NCI-H524 (cell line): ENCODE measurements at places on chromosomes 7 and 10.

GRCh38 chr7:2245883-2246675 lies 4.1 kb downstream of the NUDT1 start:
- peak; percentile 6 for DNase-seq

DNA sequence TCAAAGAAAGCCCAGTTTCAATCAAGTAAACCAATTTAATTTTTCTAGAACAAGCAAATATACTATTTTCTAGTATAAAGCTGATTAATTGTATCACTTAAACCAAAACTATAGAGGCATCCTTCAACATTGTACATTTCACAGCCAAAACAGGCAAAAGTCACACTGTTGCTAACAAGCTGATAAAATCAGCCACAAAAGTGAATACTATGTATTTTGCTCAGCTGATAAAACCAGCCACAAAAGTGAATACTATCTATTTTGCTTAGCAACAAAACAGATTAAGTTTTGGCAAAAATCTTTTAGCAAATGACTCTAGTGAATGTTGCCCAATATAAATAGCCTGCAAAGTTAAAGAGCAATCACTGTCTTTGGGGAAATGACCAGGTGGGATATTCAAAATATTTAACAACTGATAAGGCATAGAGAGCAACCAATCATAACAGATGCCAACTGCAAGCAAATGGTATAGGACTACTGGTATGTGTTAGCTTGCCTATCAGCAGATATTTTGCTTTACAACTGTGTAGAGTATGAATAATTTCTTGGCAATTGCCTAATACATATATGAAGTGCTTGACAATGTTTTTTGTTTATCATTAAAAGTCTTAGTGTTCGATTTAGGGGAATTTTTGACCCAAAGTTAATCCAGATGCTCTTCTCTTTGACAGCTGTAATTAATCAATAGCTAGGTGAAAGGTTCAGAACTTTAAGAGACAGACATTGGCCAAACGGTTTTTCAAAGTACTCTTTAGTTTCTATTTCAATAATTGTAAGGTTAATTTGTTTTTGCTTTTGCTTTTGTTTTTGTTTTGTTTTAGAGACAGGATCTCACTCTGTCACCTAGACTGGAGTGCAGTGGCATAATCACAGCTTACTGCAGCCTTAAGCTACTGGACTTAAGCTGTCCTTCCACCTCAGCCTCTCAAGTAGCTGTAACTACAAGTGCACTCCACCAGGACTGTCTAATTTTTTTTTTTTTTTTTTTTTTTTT lies 44.4 kb upstream of the SP4 start:
- DNase-seq, result no peak

DNA sequence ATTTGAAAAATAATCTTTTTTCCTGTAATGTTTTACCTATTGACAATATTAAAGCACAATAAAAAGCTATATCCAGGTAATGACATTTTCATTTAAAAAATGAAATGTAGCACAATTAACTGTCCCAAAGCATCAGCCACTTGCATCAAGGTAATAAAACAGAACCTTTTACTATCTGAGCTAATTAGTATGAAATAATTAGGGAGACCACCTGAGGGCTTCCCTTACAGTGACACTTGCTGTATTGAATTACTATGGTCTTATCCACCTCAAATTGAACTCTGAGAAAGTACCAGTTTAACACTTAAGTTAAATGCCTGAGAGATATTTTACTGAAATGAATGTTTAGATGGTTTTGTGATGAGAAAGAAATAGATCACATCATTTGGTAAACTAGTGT lies 119.4 kb upstream of the DKK1 start:
- no peak for DNase-seq

GRCh38 chr7:14501436-14501835 lies 401.1 kb downstream of the DGKB start:
- DNase-seq, result no peak

DNA sequence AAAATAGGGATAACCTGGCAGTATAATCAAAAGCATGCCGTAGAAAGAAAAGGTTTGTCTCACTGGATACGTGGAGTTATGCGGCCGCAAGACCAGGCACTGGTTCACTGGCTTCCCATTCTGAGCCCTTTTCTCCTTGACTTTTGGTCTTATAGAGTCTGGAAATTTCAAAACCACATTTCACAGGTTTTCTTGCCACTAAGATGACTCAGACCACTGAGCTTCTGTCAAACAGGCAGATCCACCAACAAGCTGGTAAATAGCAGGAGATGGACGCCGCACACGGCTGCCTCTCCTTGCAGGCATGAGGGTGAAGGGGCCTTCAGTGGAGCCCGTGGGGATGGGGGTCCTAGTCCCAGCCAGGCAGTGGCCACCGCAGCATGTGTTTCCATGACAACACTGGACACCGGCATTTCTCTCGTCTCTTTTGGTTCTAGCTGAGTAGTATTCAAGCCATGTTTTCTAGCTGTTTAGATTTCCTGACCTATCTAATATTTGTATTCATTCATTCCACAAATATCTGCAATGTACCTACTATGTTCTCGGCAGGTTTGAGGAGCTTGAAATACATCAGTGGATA lies 55.5 kb downstream of the KLF6 start:
- no peak for DNase-seq

GRCh38 chr10:79202188-79203013 lies 133.6 kb downstream of the ZMIZ1 start:
- peak; percentile 28 for DNase-seq

GRCh38 chr7:6438427-6438826 lies 9.3 kb downstream of the DAGLB start:
- DNase-seq, result no peak

DNA sequence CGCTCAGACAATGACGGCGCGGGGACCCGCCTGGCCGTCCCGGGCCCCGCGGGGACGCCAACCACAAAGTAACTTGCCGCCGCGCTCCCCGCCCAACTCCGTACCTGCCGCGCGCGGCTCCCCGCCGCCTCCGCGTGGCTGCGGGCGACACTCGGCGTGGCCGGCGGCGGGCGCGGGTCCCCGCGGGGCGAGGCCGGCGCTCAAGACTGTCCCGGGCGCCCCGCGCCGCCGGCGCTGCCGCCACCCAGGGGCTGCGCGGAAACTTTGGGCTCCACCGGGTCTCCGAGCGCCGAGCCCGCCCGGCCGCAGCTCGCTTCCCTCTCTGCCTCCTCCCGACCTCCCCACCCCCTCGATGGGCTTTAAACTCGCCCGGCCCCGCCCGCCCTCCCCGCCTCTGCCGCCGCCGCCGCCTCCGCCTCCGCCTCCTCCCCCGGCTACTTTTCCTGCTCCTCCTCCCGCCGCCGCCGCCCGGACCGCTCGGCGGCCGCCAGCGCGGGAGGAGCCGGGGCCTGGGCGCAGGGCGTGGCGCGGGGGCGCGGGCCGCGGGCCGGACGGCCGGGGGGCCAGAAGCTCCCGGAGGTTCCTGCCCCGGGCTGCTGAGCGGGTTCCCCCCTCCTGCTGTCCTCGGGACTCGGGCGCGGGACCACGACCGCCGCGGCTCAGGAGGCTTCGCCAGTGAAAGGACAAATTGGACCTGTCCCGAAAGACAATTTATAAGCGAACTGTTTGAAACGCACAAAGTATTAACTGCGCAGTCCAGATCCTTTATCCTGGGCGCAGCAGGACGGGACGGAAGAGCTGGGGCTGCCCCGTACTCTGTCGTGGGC lies 10.6 kb upstream of the GRB10 start:
- peak; percentile 22 for DNase-seq

DNA sequence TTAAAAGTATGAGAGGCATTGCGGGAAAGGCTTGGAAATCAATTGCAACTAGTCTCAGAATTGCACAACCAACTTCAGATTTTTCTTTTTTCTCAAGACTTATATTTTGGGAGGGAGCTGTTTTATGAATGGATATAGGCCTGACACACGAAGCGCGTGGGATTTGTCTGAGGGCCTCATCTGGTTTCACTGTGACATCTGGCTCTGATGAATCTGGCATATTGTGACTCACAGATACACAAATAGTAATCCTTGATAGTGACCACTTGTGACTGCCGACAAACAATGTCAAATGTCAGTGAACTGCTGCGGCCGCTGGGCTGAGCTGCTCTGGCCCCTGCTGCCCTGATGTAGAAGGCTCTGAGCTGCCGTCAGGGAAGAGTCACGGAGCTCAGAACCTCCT lies 655.1 kb downstream of the INHBA start:
- DNase-seq, result peak; percentile 62

DNA sequence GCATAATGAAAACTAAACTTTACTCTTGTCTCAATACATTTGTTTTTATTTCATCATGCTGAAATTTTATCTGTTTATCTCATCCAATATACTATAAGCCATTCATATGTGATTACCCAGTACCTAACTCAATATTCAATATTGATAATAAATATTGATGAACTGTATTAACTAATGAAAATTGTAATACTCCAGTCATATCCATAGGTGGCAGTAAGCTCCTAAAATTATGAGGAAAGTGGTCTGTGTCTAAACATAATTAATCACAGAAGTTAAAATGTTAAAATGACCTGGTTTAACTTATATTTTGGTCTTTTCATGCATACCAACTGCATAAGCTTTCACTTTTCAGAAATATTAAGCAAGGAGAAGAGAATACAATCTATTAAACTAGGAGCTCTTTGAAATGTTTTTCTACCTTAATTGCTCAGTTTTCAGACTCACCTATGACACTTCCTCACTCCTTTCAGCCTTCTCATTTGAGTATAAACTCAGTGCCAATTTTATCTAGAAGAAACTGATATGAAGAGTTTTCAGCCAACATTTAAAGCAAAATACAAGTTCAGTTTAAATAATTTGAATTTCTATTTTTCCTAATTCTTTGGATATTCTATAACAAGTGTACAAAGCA lies 30.5 kb upstream of the VWDE start:
- DNase-seq, result no peak

- DNase-seq, result peak; percentile 8
Measured at GRCh38 chr10:88318803-88319202, 264.3 kb downstream of the RNLS start.

DNA sequence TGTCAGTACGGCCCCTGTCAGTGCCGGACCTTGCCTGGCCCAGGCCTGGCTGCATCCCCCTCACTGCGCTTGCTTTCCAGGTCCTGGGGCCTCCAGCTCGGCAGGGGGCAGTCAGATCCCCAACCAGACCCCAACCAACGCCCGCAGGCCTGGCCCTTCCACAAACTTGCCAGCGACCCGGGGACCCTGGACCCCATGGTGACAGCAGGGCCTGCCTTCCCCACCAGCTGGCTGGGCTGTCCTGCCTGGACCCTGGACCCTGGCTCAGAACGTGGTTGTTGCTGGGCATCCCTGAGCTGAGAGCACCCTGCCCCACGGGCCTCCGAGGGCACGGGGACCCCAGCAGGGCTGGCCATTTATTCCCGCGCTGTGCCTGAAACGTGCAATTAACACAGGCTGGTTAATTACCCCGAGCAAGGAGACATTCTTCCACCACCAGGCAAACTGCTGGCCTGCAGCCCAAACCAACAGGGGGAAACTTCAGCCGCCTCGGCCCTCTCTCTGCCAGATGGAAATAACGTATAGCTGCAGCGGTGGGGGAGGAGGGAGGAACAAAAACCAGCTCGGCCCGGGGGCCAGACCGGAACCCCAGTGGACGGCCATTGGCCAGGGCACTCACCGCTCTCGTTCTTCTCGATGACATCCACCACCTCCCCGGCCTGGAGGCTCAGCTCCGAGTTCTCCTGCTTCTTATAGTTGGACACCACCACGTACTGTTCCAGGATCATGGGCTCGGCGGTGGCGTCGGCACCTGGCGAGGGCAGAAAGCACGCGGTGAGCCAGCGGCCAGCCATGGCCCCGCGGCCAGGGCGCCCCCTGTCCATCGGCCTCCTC lies 167.1 kb downstream of the NEURL1 start:
- DNase-seq, result no peak

DNA sequence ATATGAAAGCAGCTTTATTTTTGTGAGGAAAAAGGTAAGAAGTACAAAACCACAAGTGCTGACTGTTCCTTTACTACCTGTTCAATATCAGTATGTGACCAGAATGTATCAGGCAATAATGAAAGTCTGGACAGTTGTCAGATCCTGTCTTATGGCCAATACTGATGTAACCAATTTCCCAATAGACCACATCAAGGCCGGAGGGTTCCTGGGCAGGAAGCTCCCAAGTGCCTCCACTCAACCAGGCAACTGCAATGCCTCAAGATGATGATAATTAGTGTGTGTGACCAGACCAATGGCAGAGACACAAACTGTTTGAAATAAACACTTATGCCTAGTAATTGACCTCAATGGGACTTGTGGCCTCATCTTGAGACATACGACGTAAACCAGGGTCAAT lies 149.4 kb upstream of the ASAH2 start:
- no peak for DNase-seq

DNA sequence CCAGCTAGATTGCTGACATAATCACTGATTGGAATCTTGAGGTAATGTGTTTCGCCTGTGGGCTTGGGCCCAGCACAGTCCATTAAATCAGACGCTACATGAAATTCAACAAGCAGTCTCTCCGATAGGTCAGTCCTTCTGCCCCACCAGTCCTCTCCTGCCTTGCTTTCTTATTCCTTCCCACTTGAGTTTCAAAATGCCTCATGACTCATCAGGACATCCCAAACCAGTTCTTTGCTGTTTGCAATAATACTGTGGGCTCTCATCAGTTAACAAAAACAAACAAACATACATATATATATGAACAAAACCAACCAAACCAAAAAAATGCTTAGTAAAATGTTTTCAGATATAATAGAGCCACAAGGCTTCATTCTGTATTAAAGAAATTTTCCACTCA lies 599.0 kb downstream of the SORCS1 start:
- DNase-seq, result no peak

DNA sequence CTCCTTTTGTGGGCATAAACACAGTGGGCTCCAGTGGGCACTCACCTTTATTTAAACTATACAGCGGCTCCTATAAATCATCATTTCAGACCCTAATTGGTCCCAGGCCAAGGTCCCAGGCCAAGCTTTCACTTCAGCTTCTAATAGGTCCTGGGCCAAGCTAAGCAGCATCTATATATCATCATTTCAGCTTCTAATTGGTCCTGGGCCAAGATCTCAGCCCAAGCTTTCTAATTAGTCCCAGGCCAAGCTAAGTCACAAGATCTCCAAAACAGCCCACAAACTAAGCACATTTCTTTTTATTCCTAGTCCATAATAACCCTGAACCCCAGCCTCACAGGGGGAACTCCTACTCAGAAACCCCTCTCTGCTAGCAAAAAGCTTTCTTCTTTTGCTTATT lies 47.1 kb downstream of the ZNF680 start:
- no peak for DNase-seq

- DNase-seq, result no peak
Measured at GRCh38 chr7:107450970-107451369, 18.9 kb upstream of the GPR22 start.

- peak; percentile 81 for DNase-seq
Measured at GRCh38 chr7:106143711-106144337, 31.7 kb upstream of the SYPL1 start.
